ENCODE measurements at places on chromosomes 5 and 9.
A peak's percentile ranks its signal among the peaks of the same experiment; 100 is the strongest.

DNA sequence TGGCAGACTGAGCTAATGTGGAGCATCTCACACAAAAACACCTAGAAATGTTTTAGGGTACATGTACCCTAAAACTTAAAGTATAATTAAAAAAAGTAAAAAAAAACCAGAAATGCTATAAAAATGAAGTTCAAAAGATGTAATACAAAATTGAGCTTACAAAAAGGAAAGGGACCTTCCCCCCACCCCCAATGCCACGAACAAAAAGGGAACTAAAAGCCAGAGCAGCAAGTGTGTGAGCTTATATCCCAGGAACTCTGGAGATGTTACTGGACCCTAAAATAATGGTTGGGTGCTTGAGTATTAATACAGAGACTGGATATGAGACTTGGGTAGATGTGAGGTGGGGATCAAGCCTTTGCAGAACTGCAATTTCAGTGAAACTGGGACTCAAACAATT is 11.0 kb downstream of the SPATA9 start:
- no peak for DNase-seq

DNA sequence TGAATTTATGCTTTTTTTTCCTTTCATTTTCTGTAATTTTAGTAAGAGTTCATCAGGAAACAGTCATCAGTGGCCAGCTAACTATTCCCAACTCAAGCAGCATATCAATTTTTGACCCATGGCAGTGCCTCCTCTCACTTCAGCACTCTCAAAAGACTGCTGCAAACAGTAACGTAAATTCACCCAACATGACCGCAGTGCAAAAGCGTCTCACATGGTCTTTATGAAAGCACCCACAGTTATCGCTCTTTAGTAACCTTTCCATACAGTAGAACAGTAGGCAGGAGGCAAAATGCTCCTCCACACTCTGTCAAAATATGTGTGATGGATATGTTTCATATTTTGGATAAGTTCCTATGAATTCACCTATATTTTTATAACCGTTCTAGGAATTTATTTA is 48.6 kb downstream of the PARP8 start:
- no peak for DNase-seq

DNA sequence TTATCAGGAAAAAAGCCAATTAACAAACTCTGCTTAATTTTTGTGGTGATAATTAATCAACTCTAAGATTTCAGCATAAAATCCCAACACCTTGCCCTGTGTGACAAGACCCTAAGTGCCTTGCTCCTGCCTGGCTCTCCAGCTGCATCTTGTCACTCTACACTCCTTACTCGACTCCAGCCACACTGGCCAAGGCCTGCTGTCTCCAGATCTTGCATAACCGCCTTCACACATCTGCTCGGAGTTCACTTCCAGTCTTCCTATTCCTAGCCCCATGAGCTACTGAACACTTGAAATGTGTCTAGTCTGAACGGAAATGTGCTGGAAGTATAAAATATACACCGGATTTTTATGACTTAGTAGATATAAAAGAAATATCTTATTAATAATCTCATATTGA is 259.6 kb downstream of the EPB41L4A start:
- no peak for DNase-seq

DNA sequence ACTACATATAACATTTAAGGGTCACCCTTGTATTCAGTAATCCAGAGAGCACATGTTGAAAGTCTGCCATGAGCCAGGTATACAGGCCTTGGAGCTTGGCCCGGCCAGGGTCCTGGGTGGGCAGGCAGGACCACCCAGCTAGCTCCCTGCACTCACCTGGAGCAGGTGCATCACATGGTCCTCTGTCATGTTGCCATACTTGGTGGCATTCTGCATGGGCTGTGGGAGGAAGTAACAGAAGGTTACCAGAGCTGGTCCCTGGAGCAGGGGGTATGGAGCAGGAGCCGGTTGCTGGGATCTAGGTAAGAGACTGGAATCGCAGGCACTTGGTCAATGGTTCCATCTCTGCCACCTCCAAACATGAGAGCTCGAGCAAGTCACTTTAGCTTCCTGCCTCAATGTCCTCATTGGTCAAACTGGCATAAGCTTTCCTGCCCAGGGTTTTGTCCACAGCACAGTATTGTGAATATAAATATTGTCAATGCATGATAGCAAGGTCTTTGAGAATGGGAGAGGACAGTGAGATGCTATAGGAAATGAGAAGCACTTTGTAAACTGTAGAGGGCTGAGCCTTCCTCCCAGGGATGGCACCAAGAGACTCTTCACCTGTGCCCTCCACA is 6.5 kb downstream of the CD74 start:
- DNase-seq, result no peak

DNA sequence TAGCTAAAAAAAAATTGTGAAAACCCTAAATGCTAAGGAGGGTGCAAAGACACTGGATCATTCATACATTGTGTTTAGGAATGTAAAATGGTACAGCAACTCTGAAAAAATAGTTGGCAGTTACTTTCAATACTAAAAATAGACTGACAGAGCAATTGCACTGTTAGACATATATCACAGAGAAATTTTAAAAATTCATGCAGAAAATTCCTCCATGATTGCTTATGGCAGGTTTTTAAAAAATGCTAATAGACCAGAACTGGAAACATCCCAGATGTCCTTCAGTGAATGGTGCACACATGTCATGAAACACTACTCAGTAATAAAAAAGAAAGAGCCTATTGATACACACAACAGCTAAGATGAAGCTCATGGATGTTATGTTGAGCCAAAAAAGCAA is 349.8 kb upstream of the DAB2 start:
- DNase-seq, result no peak

DNA sequence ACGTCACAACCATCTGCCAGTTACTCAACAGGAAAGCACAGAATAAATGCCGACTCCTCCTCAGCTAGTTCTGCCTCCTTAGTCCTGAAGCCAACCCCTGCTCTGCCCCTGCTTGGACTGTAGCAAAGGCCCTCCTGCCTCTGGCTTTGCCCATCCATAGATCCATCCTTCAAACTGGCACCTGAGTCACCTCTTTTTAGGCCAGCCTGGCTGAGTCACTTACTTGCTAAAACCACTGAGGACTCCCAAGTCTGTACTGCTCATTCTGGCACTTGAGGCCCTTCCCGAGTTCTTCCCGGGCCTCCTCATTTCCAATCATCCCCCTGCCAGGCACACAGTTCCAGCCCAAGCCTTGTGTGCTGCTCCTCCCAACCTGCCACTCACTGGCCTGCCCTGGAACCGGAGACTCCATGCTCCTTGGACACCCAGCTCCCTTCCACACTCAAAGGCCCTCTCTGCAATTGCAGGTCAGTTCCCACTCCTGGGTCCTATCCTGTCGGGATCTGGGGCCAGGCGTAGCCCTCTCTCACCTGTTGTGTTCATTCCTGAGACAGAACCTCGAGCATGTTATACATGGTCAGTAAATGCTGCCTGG is 220.1 kb downstream of the DAB2IP start:
- peak; percentile 56 for DNase-seq

GRCh38 chr9:111193095-111193494 is 136.9 kb downstream of the OR2K2 start:
- no peak for DNase-seq

GRCh38 chr5:131640043-131640856 is 5.2 kb upstream of the RAPGEF6 start:
- no peak for DNase-seq

DNA sequence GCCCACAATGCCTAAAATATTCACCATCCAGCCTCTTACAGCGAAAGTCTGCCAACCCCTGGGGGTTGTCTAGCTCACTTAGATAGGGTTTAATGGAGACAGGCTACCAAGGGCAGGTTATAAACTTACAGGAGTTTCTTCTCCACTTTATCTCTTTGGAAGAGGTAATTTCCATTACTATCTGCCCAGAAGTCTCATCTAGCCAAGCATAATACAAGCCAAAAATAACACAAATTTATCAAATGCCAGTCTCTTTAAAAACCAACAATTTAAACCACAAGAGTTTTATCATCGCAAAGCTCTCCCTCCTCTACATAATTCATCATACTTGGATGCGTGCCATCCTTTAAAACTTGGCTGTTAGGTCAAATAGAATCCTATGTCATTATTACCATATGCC is 6.2 kb downstream of the RBM22 start:
- peak; percentile 92 for DNase-seq

DNA sequence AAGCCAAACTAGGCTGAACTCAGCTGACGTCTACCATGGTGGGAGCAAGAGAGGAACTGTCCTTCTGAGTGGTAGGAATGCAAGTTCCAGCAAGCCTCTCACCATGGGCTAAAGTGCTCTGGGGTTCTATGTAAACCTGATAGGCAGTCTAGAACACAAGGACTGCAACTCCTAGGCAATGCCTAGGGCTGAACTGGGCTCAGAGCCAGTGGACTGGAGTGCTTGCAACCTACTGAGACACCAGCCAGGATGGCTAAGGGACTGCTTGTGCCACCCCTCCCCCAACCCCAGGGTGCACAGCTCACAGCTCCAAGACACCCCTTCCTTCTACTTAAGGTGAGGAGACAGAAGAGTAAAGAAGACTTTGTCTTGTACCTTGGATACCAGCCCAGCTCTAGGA is 12.1 kb upstream of the RCL1 start:
- DNase-seq, result no peak

GRCh38 chr5:93299681-93300308 is 281.2 kb downstream of the NR2F1-AS1 start:
- no peak for DNase-seq

DNA sequence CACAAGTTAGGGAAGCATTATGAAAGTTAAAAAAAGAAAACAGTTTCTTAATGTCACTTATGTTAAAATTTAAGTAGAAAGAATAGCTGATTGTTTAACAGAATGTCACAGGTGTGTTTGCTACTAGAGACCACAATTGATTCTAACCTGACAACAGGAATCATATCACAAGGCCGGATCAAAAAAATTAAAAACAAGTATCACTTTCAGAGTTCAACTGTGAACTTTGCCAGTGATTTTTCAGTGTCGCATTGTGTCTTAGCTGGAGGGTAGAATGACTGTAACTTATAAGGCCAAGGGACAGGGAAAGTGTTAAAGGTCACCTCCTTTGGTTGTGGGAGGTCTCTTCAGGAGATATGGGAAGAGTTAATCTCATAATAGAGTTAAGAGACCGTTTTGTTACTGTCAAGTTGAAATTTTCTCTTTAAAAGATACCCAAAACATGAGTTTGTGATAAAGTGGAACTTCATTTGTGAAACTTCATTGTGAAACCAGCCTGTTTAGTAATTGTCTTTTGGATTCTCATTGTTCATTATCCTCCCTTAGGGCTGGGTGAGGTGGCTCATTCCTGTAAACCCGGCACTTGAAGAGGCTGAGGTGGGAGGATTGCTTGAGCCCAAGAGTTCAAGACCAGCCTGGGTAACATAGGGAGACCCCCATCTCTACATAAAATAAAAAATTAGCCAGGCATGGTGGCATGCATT is 40.9 kb downstream of the CPEB4 start:
- DNase-seq, result no peak

GRCh38 chr5:67303356-67303755 is 106.8 kb upstream of the CD180 start:
- no peak for DNase-seq

DNA sequence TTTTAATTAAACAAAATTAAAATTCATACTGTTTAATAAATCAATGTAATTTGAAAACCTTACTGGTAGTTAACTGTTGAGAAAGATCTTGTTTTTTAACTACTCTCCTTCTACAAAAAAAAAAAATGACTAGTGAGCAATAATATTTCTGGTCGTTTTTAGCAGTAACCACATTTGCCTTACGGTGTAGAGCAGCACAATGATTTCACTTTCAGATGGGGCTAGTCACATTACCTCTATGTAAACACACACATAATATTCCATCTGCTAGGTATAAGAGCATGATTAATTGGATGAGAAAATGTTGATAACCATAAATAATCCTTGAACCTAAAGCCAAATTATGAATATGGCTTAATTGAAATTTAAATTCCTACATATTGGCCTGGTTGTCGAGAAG is 198.1 kb downstream of the CHSY3 start:
- DNase-seq, result no peak

DNA sequence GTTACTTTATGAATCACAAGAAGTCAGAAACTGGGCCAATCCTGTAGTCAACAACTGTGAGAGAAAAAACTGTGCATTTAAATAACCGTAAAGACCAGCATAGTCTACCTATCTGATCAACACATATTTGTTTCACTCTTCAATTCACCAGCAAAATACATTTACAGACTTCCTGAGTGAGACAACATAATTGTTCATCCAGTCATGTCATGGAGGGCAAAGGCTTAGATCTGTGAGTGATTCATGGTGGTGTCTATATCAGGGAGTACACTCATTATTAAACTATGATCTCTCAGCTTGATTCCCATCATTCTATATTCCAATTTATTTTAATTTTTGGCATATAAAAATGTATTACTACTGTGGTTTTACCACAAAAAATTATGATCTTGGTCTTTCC is 694.6 kb downstream of the DNAH5 start:
- no peak for DNase-seq

DNA sequence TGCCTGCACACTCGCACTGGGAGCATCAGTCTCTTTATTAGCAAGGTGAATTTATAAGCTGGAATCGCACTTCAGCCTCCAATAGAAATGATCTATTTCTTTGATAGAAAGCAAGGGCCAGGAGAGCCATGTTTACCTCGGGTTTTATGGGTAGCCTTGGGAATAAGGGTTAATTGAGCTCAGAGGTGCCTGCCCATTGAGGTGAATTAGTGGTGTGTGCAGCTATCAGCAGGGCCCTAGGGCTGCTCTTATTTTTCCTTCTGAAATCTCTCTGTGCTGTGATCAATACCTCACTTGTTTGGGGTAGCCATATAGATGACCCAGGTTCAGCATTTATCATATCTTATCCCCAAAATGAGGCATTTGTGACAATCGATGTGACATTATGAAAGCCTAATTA is 297.8 kb downstream of the EBF1 start:
- no peak for DNase-seq

DNA sequence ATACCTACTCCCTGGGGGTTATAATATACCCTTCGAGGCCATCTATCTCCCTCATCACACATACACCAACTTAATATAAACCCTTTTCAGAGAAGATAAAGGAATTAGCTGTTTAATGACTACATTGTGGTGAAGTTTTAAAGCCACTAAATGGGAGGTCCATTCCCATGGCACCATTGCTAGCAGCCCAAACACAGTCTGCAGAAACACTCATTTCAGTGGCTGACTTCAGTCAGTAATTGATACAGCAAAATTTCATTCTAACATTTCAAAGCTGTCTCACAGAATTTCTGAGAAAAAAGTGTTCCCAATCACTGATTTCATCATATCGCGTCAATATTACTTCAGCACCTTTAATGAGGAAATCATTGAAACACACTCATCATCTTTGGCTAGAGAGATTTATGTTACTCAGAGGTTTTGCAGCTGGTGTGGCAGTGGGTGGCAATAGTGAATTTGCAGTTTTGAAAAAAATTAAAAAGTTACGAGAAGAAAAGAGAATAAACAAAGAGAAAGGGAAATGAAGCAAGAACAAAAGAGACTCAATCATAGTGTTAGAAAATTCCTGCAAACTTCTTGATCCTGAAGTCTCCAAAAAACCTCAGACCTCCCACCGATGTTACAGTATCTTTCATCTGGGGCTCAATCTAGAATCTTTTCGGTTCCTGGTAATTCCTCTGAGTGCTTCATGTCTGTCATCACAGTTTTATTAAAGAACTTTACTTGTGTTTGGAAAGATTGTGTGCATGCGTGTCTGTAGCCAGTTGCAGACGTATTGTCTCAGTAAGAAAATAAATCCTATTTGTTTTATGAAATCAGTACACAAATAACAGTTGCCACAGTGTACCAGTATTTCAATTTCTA is 105.0 kb downstream of the ERCC6L2 start:
- DNase-seq, result peak; percentile 6

Data from amniotic epithelial cell (primary cell).